Stomach (tissue), 19 donors: ENCODE measurements at places on chromosomes 12 and 14.

GRCh38 chr14:104930526-104931303 lies 6.0 kb downstream of the PLD4 start:
- peaks cover 11% of the 10 kb centered on the region for H3K4me1 ChIP-seq
- no peak overlapping the region for H3K27ac ChIP-seq
- H3K27me3 ChIP-seq = peaks cover 12% of the 10 kb centered on the region
- no peak overlapping the region for H3K4me3 ChIP-seq
- no peak for DNase-seq

DNA sequence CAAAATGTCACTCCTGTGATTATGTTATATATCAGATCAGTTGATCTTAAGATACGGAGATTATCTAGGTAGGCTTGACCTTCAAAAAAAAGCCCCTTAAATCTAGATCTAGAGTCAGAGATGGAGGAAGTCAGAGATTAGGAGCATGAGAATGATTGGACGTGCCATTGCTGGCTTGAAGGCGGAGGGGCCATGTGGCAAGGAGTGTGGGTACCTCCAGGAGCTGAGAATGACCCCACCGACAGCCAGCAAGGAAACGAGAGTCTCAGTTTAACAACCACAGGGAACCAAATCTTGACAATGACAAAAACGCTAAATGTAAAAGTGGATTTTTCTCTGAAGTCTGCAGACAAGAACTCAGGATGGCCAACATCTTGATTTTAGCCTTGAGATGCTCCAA lies 32.5 kb upstream of the MANSC4 start:
- no peaks in the 10 kb centered on the region for H3K36me3 ChIP-seq
- no peak overlapping the region for H3K4me3 ChIP-seq
- peaks cover 5% of the 10 kb centered on the region for H3K4me1 ChIP-seq
- no peak overlapping the region for H3K27ac ChIP-seq
- no peaks in the 10 kb centered on the region for H3K27me3 ChIP-seq

GRCh38 chr12:91591639-91591987 lies 409.0 kb upstream of the DCN start:
- no peaks in the 10 kb centered on the region for H3K4me1 ChIP-seq
- H3K27me3 ChIP-seq = no peaks in the 10 kb centered on the region
- H3K36me3 ChIP-seq = no peaks in the 10 kb centered on the region
- H3K27ac ChIP-seq = no peak overlapping the region

DNA sequence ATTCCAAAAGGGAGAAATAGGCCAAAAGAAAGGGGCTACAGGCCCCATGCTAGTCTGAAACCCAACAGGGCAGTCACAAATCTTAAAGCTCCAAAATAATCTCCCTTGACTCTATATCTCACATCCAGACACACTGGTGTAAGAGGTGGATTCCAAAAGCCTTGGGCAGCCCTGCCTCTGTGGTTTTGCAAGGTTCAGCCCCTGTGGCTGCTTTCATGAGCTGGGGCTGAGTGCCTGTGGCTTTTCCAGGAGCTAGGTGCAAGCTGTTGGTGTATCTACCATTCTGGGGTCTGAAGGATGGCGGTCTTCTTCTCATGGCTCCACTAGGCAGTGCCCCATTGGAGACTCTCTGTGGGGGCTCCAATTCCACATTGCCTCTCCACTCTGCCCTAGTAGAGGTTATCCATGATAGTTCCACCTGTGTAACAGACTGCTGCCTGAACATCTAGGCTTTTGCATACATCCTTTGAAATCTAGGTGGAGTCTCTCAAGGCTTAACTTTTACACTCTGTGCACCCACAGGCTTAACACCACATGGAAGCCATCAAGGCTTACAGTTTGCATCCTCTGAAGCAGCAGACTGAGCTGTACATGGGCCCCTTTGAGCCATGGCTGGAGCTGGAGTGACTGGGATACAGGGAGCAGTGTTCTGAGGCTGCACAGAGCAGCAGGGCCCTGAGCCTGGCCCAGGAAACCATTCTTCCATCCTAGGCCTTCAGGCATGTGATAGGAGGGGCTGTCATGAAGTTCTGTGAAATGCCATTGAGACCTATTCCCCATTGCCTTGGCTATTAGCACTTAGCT lies 66.5 kb upstream of the ABCD2 start:
- no peaks in the 10 kb centered on the region for H3K4me1 ChIP-seq
- H3K36me3 ChIP-seq = no peaks in the 10 kb centered on the region
- H3K27ac ChIP-seq = no peak overlapping the region
- no peak overlapping the region for H3K4me3 ChIP-seq

DNA sequence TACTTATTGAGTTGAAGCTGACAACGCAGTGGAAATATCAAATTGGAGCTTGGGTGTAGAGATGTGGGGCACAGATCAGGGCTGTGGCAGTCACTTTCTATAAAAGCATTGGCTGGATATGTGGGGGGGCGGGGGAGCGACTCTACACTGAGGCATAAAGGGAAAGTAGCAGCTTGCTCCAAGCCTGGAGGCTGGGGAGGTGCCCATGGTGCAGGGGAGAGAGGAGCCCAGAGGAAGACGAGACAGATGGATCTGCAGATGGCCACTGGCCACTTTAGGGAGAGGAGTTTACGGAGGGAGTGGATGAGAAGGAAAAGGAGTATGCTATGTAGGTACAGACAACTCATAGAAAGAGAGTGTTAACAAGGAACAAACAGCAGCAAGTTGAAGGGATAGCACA lies 13.5 kb upstream of the NGB start:
- peaks cover 50% of the 10 kb centered on the region for H3K36me3 ChIP-seq
- H3K27ac ChIP-seq = no peak overlapping the region
- H3K4me1 ChIP-seq = no peaks in the 10 kb centered on the region
- no peak for DNase-seq
- H3K4me3 ChIP-seq = no peak overlapping the region
